Activated naive CD4-positive, alpha-beta T cell treated with anti-CD3 and anti-CD28 coated beads, Interleukin-2, amount 50 U/mL, for 72 hours (primary cell): ENCODE measurements at places on chromosomes 13 and 19. TPM values are rescaled to one million over a fixed set of nuclear protein-coding genes. Genes with fewer than 3 reads are reported as not detected.

DNA sequence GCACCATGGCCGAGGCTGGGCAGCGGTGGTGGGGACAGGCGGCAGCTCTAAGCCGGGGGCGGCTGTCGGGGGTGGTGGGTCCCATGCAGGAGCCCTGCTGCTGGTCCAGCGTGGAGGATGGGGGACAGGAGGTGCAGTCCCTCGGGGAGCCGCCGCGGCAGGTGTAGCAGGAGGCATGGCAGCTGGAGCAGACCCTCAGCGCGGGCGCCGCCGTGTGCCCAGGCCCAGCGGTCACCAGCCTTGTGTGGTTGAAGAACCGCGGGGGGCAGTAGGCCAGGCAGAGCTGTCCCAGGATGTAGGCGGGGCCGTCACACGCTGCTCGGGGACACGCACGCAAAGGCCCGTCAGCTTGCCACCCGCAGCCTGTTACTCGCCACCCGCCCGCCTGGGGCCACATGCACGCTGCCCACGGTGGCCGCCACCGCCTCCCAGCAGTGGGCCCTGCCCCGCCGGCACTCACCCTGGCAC is 2.9 kb upstream of the C19orf25 start:
- no peak for DNase-seq

DNA sequence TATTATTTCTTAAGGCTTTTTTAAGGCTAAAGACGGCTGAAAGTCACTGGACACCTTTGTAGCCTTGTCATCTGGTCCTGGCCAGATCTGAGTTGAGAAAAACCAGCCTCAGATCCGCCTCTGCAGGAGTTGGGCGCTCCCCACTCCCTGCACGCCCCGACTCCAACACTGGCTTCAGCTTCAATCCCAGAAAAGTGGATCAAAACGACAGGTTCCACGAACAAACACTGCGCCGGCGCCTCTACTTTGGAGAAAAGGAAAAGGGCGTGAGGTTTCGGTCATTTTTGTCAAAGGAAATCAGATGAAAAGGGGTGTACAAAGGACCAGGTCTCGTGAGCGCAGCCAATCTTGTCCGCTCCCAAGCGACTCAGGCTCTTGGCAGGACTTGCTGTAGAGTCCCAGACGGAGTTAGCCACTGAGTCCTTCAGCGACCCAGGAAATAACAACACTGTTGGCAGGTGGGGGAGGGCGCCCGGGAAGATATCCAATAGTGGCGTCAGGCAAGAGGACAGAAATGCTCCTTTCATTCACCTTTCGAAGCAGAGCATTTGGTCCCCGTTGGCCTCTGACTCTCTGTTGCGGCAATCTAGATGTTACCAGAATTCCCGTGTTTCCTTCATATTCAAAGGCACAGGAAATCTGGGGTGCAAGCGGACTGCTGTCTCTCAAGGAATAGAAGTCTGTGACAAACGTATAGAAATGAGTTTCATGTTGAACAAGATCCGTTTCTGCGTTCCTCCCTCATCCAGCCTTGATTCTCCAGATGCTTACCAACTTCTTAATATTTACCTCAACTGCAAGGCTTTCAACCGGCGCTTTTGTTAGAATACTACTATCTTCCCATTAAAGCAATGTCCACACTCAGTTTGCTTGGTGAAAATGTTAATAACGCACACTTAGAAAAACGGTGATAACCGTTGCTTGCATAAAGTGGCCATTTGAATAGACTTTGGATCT is 1.8 kb upstream of the CCNA1 start:
- no peak for DNase-seq

Gene LGALS7
- not detected for total RNA-seq

Gene RETN
- total RNA-seq = not detected

Gene TNFAIP8L1
- 31.3 TPM for total RNA-seq
